ENCODE measurements at places on chromosomes 6 and 20.

- peak; percentile 55 for DNase-seq
Measured at GRCh38 chr6:35240838-35241801, 18.4 kb upstream of the ZNF76 start.

- DNase-seq, result no peak
Measured at GRCh38 chr6:45436544-45437438, 59.1 kb upstream of the SUPT3H start.

- no peak for DNase-seq
Measured at GRCh38 chr20:58127701-58128111, 100.7 kb downstream of the ANKRD60 start.

- peak; percentile 47 for DNase-seq
Measured at GRCh38 chr6:121849477-121849876, 414.0 kb downstream of the GJA1 start.

DNA sequence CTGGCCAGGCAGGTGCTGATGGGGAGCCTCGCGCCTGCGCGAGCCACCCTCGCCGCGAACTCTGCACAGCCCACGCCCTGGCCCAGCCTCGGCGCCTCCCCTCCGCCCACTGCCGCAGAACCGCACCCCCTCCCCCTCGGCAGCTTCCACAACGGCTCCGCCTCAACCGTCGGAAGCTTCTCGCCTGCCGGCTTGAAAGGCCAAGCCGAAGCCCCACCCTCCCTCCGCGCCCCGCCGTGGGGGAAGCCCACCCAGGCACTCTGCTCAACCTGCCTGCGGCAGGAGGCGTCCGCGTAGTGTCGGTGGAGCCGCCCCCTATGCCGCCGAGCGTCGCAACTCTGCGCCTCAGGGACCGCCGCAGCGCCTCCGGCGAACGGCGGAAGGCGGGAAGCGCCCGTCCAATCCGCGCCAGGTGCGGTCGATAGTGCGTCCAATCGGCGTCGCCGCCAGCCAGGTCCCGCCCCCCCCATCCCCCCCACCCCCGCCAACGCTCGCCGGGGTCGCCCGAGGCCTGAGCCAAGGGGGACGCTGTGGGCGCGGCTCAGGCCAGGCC is at the start of gene SYCP2:
Gene SYCP2, minus strand, starts transcription at position 342 of the 553 bp plus-strand sequence. CDS start 11,224 bp downstream, outside the sequence.
- DNase-seq, result no peak

GRCh38 chr20:49542514-49542991 is 25.4 kb downstream of the PTGIS start:
- DNase-seq, result no peak

DNA sequence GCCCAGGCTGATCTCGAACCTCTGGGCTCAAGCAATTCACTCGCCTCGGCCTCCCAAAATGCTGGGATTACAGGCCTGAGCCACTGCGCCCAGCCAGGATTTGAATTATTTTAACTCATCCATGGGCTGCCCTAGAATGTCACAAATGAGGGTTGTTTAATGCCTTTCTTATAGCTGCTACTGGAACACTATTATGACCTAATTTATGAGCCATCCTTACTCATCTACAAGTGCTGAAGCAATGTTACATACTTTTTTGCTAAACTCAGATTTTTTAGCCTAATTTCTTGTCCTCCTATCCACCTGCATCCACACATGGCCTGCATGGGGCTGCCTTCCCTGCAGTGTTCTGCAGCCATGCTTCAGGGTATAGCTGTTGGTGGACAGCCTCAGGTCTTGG is 59.9 kb downstream of the RTN4IP1 start:
- no peak for DNase-seq

DNA sequence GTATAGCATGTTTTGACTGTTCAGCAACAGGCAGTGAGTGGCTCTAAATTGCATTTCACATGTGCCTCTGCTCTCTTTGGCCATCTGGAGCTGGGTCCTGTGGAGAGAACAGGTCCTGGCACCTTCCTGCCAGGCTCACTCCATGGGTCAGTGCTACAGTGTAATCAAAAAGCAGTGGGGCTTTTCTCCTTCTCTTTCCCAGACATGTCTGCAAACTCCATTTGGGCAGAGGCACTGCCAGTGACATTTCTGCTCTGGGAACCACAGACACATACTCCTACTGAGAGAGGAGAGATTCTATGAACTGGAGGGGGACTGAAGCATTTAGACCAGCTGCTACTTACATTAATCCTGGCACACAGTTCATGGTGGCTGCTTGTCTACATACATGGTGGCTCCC is 68.3 kb upstream of the TRAF3IP2 start:
- no peak for DNase-seq

GRCh38 chr6:152746172-152746553 is 4.4 kb upstream of the VIP start:
- DNase-seq, result no peak

- DNase-seq, result no peak
Measured at GRCh38 chr6:105759946-105760345, 326.2 kb upstream of the PRDM1 start.

DNA sequence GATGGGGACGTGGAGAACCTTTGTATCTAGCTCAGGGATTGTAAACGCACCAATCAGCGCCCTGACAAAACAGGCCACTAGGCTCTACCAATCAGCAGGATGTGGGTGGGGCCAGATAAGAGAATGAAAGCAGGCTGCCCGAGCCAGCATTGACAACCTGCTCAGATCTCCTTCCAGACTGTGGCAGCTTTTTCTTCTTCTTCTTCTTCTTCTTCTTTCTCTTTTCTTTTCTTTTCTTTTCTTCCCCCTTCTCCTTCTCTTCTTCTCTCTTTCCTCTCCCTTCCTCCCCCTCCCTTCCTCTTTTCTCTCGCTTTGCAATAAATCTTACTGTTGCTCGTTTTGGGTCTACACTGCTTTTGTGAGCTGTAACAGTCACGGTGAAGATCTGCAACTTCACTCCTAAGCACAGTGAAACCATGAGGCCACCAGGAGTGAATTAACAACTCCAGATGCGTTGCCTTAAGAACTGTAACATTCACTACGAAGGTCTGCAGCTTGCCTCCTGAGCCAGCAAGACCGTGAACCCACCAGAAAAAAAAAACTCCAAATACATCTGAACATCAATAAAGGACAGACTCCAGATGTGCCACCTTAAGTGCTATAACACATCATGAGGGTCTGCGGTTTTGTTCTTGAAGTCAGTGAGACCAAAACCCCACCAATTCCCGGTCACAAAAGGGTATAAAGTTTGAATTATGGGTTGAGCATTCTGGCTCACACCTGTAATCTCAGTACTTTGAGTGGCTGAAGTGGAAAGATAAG is 19.6 kb upstream of the SERPINB1 start:
- DNase-seq, result no peak

- DNase-seq, result no peak
Measured at GRCh38 chr6:137213331-137213740, 5.8 kb downstream of the IFNGR1 start.

DNA sequence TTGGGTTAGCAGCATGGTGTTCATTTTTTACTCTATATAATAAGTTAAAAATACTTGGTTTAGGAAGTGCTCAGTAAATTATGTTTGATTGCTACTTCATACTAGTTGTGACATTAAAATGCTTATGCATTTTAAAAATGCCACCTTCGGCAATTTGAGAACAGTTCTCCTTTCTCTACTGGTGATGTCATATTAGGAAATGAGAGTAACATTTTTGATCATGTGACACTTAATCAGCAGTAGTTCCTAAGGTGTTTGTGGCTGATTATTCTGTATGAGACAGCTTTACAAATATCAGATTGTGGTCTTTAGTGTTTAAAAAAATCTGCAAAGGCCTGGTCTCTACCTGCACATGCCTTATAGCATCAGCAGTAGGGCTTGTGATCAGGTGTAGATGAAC is 4.4 kb downstream of the GZF1 start:
- DNase-seq, result no peak

- no peak for DNase-seq
Measured at GRCh38 chr20:34458631-34459030, 57.6 kb upstream of the DYNLRB1 start.

DNA sequence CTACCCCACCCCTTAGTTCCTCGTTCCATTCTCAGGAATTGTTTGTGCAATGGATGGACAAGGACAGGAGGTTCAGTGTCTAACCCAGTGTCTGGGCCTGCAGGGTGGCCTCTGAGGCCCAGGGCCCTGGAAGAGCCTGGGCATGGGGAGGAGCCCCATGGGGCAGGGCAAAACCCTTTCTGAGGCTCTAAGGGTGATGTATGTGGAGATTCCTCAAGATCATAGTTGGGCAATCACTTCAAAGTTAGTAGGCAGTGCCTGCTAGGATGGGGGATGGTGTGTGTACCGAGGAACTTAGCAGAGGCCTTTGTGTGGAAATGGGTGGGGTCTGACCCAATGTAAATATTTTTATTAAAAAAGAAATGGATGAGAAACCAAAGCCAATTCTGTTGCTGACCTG is 6.7 kb upstream of the C2 start:
- no peak for DNase-seq

DNA sequence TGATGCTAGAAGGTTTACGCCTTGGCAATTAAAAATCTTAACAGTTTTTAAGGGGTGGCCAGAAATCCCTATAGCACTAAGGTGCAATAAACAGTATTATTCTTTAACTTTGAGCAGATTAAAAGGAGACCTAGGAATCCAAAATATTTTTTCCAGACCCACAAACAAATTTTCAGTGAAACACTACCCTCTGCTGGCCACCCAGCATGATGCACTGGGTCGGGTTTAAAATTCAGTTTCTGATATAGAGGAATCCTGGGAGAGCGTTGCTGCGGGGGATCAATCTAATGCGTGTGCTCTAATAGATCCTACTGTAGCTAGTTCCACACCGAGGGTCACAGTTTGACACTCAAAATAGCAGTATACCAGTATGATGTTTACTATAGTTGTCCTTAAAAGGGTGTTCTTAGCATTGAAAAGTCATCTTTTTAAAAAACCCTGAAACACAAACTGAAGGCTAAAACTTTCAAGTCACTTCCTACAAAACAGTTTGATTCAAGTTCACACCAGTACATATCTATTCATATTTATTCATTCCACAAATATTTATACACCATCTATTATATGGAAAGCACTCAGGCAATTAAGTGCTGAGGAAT is 10.2 kb downstream of the UBE3D start:
- DNase-seq, result peak; percentile 38

DNA sequence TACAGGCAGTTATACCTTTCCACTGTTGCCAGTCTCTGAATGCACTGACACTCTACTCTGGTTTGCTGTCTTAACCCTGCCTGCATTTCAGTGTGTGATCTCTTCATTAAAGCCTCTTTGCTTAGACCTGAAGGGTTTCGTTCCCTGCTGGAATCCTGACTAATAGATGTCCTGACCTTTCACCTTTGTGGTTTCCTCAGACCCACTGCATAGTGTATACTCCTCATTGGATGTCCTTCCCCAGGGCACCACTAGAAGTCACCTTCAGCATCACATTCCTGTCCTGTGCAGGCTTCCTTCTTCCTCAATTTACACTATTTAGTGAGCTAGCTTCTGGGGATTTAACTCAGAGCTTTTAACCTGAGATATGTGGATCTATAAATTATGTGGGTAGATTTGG is 120.6 kb downstream of the RCAN2 start:
- DNase-seq, result no peak

DNA sequence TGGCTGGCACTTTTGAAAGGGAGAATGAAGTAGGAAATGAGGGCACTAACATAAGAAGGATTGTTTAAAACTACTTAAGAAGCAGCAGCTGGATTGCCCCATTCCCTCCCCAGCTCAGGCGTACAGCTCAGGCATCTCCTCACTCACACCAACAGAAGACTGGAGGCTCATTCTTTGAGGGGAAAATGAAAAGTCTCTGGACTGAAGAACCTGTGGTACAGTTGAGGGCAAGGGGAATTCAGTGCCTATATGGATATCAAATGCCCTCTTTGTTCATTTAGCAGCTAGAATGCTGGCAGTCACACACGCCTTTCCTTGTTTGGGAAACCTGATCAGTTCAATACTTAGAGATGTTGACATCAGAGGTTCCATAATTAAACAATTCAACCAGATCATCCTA is 502.1 kb upstream of the SOX4 start:
- DNase-seq, result no peak

DNA sequence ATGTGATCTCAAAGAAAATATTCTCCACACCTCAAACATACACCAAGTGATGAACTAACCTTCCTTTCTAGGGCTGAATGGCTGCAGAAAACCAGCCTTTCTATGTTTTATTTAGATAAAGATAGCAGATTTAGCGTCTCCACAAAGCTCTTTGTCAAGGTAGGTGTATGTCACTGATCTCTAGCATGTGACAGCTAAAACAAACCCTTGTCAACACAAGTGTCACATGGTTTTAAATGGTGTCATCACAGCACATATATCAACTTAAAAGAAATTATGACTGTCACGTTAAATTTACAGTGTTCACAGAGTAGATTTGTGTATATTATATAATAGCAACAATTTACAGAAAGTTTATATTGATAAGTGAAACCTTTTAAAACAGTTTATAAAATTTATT is 58.3 kb downstream of the TENT5A start:
- no peak for DNase-seq

DNA sequence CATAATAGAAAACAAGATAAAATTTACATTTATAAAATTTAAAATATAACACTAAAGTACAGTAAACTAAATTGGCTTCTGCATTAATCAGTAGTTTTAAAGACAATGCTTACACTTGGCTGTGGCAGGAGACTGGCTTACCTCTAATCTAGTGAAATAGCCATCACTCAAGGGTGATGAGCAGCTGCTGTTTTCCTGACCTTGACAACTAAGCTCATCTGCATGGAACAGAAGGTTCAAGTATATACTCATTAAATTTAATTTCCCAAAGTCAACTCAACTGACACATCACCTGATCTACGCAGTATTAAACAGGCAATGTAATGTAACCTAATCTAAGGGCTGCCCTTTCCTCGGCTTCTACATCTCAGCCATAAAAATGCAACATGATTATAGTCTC is 14.5 kb downstream of the TMX4 start:
- DNase-seq, result no peak

DNA sequence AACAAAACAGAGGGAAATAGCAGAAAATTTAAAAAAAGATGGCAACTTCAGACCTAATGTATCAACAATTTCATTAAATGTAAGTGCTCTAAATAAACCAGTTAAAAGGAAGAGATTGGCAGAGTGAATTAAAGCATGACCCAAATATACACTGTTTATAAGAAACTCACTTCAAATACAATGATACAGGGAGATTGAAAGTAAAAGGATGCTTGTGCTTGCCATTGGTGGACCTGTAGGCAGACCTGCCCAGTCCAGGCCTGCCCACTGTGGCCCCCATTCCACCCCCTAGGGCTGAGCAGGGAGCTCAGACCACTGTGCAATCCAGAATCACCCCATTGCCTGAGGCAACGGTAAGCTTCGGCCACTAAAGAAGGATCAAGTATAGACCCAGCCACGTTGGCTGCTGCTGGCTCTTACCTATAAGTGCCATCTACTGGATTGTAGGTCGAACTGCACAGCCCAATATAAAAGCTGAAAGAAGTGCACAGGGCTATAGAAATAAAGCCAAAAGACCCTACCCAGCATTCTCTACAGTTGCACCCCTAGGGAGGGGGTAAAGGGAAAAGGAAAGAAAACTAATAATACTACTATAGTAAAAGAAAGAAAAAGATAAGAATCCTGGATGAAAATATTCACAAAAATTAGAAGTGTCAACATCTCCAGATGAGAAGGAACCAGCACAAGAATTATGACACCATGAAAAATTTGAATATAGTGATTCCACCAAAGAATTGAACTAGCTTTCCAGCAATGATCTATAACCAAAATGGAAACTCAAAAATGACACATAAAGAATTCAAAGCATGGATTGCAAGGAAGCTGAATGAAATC is 36.1 kb downstream of the PSMB1 start:
- peak; percentile 27 for DNase-seq

All from globus pallidus (tissue), 1 donor.